ENCODE measurements at places on chromosomes 16 and 17.

DNA sequence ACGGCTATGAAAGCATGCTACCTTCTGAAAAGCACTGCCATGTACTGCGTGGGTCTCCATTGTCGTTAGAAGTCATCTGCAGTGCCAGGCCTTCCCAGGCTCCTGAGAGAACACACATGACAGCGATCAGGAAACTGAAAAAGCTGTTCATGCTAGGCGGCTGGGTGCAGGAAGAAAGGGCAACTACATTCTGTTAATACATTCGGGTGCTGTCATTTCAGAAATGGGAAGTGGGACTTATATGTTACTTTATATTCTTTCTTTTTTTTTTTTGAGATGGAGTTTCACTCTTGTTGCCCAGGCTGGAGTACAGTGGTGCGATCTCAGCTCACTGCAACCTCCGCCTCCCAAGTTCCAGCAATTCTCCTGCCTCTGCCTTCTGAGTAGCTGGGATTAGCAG, 19.9 kb downstream of the CFAP20 start:
- no peak for DNase-seq

DNA sequence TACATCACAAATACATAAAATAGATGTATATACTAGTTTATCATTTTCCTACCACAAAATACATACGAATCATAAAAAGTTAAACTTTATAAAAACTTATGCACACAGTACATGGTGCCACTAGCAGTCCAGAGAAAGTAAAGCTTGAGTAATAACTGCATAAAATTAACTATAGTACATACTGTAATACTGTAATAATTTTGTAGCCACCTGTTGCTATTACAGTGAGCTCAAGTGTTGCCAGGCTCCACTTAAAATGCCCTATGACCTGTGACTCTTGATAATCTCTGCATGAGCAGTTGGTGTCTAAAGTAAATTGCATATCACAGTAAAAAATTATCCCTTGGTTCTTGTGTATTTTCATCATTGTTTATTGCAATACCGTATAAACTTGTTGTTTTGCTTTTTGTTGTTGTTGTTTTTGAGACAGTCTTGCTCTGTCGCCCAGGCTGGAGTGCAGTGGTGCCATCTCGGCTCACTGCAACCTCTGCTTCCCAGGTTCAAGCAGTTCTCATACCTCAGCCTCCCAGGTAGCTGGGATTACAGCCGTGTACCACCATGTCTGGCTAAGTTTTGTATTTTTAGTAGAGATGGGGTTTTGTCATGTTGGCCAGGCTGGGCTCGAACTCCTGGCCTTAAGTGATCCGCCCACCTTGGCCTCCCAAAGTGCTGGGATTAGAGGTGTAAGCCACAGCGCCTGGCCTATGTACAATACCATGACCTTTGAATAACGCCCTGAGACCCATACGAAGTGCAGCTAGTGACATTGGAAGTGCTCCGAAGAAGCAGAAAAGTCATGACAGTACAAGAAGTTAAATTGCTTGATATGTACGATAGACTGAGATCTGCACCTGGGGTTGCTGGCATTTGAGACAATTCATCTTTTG, 6.6 kb downstream of the LUC7L3 start:
- DNase-seq = no peak

GRCh38 chr16:27239026-27239425, 29.5 kb downstream of the NSMCE1 start:
- no peak for DNase-seq

GRCh38 chr16:27220991-27221390, 17.7 kb downstream of the KDM8 start:
- no peak for DNase-seq

DNA sequence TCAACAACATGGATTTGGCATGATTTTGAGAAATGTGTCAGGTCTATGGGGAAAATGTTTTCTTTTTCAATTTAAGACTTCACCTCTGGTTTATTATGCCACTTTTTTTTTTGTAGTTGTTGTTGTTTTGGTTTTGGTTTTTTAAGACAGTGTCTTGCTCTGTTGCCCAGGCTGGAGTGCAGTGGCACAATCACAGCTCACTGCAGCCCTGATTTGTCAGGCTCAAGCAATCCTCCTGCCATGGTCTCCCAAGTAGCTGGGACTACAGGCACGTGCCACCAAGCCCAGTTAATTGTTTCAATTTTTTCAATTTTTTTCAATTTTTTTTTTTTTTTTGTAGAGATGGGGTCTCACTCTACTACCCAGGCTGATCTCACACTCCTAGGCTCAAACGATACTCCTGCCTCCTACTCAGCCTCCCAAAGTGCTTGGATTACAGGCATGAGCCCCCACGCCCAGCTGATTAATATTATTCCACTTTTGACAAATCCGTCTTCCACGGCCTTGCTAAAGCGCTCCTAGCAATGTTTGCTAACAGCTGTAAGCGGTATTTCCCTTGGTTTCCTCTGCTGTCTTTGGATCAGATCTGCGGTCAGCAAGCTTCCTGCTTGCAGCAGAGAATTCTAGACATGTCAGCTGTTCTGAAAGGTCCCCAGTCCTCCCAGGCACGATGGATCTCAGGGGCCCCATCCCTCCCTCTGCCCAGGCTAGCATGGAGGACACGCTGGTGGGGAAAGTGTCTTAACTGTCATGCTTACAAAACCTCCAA, 7.0 kb upstream of the MILR1 start:
- DNase-seq = peak; percentile 25

DNA sequence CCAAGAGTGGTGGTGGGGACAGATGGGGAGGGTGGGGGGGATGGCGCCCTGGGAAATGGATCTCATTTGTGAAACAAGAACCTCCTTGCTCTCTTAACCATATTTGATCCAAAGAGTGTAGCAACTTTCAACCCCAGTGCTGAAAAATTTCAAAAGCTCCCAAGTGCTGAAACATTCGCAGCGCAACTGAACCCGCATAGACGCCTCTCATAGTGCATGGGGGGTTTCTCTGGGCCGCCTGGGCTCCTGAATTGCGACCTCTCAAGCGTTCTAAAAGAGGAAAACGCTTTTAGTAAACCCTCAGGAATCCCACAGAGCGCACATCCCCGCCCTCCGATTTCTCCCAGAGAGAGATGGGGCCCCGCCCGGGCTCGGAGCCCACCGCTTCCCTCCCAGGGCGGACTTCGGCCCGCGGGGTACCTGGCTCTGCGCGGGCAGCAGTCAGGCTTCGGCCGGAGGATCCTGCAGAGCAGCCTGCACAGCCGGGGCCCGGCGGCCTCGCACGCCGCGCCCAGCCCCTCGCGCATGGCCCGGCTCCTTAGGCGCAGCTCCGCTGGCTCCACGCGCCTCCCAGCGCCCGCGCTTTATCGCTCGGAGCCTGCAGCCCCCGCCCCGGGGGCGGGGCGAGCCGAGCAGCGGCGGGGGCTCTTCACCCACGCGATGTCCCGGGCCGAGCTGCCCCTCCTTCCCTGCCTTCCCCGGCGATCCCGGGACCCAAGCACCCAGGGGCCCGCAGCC, 7.0 kb downstream of the NOS2 start:
- no peak for DNase-seq

DNA sequence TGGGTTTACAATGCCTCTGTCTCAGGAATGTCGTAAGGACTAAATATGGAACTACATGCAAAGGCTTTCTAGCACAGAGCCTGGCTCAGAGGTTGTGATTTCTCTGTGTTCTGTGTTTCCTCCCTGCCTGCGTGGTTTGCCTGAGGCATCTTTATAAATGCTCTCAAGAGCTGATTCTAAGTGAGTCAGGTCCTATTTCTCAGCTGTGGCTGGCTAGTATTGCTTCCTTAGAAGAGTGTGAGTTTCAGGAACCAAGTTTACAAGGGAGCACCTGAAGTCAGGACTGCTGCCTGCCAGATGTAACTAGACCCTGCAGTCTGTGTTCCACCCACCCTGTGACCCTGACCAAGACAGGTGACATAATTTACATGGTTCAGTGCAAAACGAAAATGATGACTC, 8.0 kb upstream of the CCL1 start:
- DNase-seq = no peak

GRCh38 chr16:23506606-23506994, 3.7 kb downstream of the GGA2 start:
- DNase-seq = no peak

- DNase-seq = no peak
These were observed 1.4 kb downstream of the STAT5A start for GRCh38 chr17:42289611-42290181.

- DNase-seq = no peak
These were observed 21.0 kb downstream of the CBX4 start for GRCh38 chr17:79818026-79818758.

DNA sequence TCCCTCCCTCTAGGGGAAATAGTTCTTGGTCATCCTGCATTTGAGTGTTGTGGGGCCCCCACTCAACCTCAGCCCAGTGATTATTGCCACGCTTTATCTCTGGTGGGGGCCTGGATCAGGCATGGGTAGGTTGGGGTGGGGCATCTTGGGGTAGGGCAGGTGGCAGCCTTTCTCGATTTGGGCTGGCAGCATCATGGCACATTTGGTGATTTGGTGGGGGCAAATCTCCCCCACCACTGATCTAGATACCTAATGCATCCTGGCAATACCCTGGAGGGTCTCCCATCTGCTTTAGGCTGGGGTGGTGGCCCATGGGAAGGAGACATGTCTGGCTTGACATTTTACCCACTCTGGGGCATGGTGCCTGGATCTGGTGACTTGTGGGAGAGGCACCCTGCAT, 40.2 kb downstream of the NLRP1 start:
- no peak for DNase-seq

DNA sequence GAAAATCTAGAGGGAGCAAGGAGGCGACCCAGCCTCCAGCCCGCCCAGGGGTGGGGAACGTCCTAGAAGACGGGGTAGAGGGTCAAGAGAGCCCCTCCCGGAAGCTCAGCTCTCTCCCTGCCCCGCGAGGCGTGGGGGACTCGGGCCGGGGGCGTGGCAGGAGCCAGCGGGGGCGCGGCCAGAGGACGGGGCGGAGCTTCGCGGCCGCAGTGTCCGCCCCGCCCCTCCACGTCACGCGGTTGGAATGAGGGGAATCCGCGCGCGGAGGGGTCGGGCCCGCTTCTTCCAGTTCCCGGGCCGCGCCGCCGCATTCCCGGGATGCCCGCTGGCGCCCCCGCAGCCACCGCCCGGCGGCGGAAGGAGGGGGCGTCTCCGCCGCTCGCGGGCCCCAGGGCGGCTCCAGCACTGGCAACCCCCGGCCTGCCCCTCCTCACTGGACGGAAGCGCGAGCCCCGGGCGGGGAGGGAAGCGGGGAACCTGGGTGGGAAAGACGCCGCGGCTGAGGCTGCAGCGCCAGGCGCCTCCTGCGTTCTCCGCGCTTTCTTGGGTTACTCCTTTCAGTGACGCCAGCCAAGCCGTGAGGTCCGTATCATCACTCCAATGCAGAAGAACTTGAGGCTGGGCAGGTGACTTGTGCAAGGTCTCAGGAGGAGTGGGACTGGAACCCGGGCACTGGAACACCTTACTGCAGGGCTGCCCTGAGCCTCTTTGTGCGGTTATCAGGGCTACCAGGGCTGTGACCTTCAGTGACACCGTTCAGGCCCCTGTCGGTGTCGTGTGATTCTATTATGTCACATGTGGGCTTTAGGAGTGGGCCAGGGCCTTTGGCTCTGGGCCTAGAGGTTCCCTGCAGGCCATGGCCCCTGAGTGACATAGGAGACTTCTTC, 4.3 kb downstream of the MYO1C start:
- peak; percentile 64 for DNase-seq

DNA sequence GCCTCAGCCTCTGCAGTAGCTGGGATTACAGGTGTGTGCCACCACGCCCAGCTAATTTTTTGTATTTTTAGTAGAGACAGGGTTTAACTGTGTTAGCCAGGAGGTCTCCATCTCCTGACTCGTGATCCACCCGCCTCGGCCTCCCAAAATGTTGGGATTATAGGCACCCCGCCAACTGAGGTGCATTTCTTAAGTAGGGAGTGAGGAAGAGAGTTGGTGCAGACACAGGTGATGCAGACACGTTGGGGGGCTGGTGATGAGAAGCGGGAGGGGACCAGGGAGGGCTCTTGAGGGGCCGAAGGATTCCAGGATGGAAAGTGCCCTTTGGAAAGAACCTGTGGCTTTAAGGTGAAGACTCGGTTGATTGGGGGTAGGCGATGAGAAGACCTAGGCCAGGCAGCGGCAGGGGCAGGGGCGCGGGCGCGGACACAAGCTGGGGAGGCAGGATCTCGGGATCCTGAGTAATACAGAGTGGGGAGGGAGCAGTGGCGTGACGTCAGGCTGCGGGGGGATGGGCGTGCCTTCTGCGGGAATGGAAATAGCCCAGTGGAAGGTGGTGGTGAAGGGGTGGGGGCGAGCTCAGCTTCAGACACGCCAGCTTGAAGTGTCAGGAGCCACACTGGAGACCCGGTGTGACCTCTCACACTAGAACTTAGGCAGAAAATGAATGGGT, 2.5 kb upstream of the ATP6V0C start:
- no peak for DNase-seq

- DNase-seq = no peak
These were observed 15.7 kb upstream of the RNF213 start for GRCh38 chr17:80244871-80245509.

DNA sequence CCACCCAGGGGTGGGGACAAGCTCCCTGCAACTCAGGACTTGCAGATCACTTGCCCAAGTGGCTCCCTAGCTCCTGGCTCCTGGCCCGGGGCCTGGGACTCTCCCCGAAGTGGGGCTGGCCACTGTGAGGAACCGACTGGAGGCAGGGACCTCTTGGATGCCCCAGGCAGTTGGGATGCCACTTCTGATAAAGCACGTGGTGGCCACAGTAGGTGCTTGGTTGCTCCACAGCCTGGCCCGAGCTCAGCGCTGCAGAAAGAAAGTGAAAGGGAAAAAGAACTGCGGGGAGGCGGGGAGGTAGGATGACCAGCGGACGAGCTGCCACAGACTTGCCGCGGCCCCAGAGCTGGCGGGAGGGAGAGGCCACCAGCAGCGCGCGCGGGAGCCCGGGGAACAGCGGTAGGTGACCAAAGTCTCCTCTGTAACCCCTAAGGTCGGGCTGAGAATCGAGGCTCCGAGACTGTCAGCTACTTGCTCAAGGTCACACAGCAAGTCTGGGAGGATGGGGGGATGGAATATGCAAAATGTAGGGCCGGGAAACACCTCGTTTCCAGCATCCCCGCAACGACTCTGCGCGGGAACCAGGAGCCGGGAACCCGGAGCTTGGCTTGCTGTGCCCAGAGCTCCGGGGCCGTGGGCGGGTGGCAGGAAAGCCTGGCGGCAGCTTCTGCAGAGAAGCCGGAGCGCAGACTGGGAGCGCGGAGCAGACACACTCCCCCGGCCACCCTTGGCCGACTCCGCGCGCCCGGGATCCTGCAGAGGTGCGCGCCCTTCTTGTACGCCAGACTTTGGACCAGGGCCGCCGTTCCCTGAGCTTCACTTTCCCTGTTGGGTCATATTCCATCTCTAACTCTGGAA, 1.9 kb downstream of the CIITA start:
- no peak for DNase-seq

DNA sequence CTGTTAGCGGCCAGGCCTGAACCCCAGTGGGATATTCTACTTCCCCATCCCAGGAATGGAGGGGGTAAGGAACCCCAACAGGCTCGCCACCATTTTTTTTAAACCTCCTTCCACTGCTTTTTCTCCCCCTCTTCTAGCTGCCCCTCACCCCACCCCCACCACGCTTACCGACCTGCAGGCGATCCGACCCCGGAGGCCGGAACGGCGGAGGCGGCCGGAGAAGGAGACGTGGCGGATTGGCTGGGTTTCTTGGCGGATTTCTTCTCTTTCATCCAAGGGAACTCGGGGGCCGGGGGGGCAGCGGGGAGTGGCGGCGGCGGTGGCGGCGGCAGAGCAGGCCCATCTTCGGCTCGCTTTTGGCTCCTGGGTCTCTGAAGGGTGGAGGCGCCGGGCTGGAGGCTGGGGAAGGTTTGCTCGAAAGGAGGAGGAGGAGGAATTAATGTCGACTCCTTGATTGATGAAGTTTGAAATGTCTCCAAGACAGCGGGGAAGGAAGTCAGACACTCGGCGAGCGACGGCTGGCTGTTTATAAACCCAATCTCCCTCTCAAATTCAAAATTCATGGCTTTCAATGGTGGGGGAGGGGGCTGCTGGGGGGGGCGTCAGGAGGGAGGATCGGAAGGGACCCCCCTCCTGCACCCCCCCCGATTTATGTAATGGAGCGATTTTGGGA, 424 bp downstream of the HOXB2 start:
- DNase-seq = no peak

Measured in putamen (tissue), 1 donor.